ENCODE measurements at places on chromosomes 5 and 9. TPM values are rescaled to one million over a fixed set of nuclear protein-coding genes. Genes with fewer than 3 reads are reported as not detected.

Gene NHP2
- 139 TPM for total RNA-seq

Gene OR1Q1
- total RNA-seq = not detected

Gene SPINK6
- not detected for total RNA-seq

Gene SLC36A3
- not detected for total RNA-seq

Gene ADCY2
- 41.3 TPM for total RNA-seq

Gene OBP2B
- not detected for total RNA-seq

Gene MAST4
- 44.4 TPM for total RNA-seq

Gene PTAR1
- total RNA-seq = 98.2 TPM

Gene GPX8
- 61.1 TPM for total RNA-seq

Measured in tongue (tissue), 3 donors.